Memory B cell (primary cell): ENCODE measurements at places on chromosomes 4 and X.

DNA sequence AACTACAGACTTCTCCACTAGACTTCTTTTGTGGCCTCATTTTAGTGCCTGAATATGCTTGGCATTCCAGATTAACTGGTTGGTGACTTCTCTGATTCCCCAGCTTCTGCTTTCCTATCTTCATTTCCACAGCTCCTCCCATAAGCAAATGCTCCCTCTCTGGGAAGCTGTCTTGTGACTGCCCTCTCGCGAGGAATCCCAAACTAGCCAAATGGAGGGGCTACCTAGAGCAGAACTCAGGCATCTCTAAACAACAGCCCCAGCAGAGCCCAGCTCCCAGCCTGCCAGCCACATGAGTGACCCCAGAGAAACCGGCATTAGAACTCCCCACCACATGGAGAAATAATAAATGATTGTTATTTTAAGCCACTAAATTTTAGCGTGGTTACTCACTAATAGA, 7.6 kb upstream of the VEGFD start:
- no peak for DNase-seq

DNA sequence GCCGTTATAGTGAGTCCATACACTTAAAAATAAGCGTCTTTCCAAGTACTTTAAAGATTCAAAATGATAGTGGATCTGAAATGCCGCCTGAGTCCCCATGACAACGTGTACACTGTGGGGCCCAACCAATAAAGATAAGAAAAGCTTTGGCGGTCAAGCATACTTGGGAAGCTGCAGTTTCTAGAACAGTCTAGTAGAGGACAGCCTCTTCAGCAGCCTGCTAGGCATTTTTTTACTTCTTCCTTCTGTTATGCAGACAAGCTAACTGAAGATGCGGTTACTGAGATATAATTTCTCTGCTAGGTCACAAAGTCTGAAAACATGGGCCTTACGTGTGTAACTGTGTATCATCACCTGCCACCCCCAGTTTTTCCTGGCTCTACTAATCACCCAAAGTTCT, 402 bp upstream of the UPRT start:
- DNase-seq, result no peak

GRCh38 chr4:53752124-53752523, 160.8 kb upstream of the LNX1 start:
- DNase-seq, result no peak

- DNase-seq, result no peak
Observed at GRCh38 chrX:7515681-7516413, 327.1 kb upstream of the VCX start.
